GM12865 (cell line): ENCODE measurements at places on chromosomes 6 and 20.

- DNase-seq, result no peak
Measured at GRCh38 chr20:61900011-61900944, 165.4 kb downstream of the TAF4 start.

DNA sequence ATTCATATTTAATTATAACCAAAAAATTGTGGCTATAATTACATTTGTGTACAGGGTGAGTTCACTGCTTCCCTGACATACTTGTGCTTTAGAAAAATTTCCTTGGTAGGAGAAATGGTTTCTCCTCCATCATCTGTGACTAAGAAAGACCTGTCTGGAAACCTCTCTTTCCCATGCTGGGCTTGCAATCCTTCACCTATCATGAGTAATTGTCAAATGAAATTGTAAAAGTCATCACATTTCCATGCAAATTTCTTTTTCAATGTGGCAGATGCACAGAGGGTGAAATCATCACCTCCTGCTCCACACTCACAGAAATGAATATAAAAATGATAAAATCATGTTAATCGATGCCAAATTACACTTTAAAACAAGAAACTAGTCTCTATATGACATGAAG, 1.5 kb upstream of the SIRPB1 start:
- no peak for DNase-seq

DNA sequence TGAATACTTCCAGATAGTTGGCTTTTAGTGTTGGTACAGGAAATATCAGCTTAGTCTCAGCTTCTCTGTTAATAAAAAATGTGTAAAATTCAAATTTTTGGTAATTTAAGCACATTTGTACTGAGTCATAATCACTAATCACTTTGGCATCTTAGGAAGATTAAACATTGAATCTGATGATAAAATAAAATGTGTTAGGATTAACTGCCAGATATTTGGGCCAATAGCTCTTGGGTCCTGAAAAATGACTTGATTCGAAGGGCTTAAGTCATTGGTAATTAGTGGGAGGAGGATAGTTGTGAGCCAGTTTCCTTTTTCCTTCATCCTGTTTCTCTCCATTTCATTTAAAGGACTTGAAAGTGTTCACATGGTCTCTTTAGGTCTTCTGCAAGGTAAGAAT, 426.1 kb downstream of the RFPL4B start:
- DNase-seq, result no peak

- no peak for DNase-seq
Measured at GRCh38 chr6:170230520-170231292, 60.2 kb downstream of the DLL1 start.

DNA sequence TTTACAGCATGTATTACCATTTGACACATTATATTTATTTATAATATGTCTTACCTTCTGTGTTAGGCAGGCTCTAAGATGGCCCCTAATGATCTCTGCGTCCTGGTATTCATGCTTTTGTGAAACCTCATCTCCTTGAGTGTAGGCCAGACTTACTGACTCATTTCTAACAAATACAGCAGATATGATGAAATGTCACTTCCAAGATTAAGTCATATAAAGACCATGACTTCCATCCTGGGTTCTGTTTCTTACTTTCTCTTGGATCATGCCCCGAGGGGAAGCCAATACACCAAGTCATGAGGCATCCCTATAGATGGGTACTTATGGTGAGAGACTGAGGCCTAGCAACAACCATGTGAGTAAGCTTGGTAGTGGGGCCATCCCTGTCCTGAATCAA, 30.2 kb downstream of the ZHX3 start:
- DNase-seq, result no peak

GRCh38 chr20:18719426-18719825, 94.2 kb upstream of the SCP2D1 start:
- DNase-seq, result no peak

DNA sequence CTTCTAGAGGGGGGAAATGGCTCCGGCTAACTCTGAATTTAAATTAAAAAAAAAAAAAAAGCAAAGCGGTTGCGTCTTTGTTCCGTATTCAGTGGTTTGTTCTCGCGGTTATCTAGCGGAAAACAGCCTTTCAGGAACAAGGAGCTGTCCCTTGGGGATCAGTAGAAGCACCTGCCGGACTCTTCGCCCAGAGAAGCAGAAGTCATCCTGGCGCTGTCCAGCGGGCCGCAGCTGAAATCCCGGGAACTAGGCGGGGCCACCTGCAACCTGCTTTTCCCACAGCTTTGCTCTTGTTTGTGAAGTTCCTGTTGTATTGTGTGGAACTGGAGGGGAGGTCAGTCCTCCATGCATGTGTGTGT, 43.9 kb upstream of the GJE1 start:
- no peak for DNase-seq

- peak; percentile 34 for DNase-seq
Measured at GRCh38 chr20:2899243-2899642, 26.0 kb downstream of the PTPRA start.
